ENCODE measurements at places on chromosomes 7 and 10.
A peak's percentile ranks its signal among the peaks of the same experiment; 100 is the strongest.

DNA sequence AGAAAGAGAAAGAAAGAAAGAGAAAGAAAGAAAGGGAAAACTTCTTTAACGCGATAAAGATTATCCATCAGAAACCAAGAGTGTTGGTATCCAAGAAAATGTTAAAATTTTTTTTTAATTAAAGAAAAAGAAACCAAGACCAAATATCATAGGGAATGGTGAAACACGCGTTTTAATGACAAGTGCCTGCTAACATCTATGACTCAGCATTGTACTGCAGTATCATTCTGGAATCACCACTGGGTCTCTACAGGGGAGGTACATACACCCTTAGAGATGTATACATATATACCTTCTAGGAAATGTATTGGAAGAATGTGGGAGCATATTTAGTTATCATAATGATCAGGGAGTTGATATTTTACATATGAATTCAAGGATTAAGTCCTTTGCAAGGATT, 32.1 kb upstream of the PIK3AP1 start:
- DNase-seq = no peak

- no peak for DNase-seq
Measured at GRCh38 chr7:116731445-116732335, 59.7 kb downstream of the MET start.

- DNase-seq = no peak
Measured at GRCh38 chr7:43195256-43195655, 82.8 kb downstream of the HECW1 start.

DNA sequence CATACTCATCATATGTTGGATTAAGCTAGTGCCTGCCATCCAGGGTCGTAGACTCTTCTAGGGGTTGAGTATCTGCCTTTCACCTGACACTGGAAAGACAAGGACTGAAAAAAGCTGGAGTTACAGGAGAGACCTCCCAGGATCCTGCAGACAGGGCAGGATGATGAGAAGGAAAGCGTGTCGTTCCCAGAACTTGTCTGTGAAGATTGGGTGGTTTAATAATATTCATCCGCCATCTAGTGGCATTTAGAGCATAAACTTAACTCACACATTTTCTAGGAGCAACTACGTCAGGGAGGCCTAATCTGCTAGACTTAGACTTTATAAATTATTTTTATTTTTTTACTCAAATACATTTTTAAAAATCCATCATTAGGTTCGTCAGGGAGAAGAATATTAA, 59.6 kb downstream of the ADRB1 start:
- peak; percentile 11 for DNase-seq

- no peak for DNase-seq
Measured at GRCh38 chr7:70660819-70661191, 471.1 kb upstream of the GALNT17 start.

GRCh38 chr10:103678178-103678526, 177.2 kb downstream of the SH3PXD2A start:
- DNase-seq = peak; percentile 99

GRCh38 chr7:29424984-29425309, 138.7 kb upstream of the PRR15 start:
- DNase-seq = no peak

DNA sequence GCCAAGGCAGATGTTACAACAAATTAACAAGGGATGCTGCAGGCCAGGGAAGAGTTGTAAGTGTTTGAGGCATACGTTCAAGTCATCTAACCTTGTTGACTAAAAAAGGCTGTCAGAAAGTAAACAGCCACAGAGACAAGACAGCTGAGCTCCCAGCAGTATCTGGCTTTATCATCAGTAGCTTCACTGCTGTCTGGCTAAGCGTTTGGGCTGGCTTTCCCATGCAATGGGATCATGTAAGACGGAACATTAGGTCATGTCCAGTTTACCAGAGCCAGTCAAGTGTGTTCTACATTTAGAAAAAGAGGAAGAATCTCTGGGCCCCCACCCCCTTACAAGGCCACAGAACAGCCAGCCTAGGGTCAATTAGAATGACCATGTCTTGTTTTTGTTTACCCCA, 51.3 kb upstream of the GSAP start:
- DNase-seq = no peak

DNA sequence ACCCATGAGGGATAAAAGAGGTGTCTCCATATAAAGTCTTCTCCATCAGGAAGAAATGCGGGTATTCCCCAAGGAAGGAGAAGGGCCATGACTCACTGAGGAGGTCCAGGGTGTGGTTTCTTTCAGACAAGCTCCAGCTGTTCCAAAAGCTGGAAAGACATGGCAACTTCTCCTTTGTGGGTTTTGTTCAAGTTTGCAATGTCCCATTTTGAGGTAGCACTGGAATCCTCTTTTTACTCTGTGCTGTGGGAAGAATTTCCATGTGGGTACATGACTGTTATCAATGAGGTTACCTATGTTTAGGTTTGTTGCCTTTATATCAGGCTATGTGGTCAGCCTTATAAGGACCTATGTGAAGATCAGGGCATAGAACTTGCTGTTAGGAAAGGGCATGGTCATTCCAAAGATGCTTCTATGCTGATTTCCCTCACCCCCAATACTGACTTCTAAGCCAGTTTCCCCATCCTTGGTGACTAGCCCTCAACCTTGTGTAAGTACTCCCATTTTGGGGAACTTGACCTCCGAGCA, 697.5 kb downstream of the INHBA start:
- peak; percentile 70 for DNase-seq

All from AG04450 (cell line).